Myocyte (in vitro differentiated cells): ENCODE measurements at places on chromosomes 2 and 18. TPM values are rescaled to one million over a fixed set of nuclear protein-coding genes. Genes with fewer than 3 reads are reported as not detected.

DNA sequence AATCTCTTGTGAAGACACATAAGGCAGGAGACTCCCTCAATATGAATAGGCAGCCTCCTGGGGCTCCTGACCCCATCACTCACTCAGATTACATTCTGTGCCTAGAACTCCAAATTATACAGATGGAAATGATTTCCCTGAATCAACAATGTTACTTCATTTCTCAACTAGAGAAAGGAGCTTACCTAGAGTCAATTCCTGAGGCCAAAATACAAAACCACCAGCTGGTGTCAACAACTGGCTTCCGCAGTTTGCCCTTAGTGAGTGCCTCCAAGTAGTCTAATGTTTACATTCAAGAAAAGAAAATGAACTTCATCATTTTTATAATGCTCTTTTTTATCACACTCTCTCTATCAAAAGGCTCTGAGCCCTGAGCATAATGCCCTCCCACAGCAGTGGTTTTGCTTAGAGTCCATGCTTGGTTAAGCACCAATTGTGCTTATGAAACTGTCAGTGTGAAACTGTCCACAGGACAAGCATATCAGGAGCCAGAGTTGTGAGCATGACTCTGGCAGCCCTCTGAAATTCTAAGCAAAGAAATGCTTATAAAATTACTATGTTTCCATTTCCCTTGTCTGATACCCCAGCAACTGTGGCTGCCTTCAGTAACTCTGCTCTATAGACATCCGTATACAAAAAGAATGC, 305.7 kb upstream of the PKDCC start:
- DNase-seq: no peak

The FOXI3 gene
- total RNA-seq: not detected in 2 replicates

- no peak for DNase-seq
Measured at GRCh38 chr2:33665039-33665438, 65.9 kb upstream of the FAM98A start.

- no peak for DNase-seq
Measured at GRCh38 chr2:35204881-35205280, 1150.7 kb upstream of the CRIM1 start.

The LIMS2 gene
- 6.9 and 8.8 TPM in 2 replicates for total RNA-seq

DNA sequence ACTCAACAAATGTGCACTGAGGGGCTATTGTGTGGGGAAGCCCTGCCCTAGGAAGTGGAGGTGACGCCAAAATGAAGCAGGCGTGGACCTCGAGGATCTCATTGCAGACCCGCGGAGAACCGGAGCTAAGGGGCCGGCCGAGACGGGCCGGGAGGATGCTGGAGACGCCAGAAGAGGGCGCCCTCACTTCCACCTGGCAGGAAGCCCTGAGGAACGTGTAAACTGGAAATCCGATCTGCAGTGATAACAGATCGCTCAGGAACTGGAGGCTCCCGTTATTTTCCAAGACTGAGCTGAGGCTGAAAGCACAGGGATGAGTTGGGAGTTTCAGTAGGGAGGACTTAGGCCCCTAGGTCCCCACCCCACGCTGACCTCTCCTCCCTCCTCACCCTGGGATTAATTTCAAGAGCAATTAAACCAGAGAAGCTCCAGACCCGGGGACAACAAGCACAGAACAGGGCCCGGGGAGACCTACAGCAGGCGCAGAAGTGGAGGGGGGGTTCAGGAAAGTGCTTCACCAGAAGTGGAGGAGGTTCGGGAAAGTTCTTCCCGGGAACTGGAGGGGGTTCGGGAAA, 7.7 kb upstream of the COL6A3 start:
- DNase-seq: peak; percentile 83

- DNase-seq: no peak
Measured at GRCh38 chr2:70496819-70497218, 56.8 kb downstream of the TGFA start.

- no peak for DNase-seq
Measured at GRCh38 chr18:74288041-74288440, 3.7 kb downstream of the CYB5A start.

The SKOR2 gene
- total RNA-seq: not detected in 2 replicates

The HRH4 gene
- total RNA-seq: 0.13 and 0.21 TPM in 2 replicates

The ZNF2 gene
- total RNA-seq: 9.4 and 9.6 TPM in 2 replicates

The SGO2 gene
- 3.1 and 7.9 TPM in 2 replicates for total RNA-seq

DNA sequence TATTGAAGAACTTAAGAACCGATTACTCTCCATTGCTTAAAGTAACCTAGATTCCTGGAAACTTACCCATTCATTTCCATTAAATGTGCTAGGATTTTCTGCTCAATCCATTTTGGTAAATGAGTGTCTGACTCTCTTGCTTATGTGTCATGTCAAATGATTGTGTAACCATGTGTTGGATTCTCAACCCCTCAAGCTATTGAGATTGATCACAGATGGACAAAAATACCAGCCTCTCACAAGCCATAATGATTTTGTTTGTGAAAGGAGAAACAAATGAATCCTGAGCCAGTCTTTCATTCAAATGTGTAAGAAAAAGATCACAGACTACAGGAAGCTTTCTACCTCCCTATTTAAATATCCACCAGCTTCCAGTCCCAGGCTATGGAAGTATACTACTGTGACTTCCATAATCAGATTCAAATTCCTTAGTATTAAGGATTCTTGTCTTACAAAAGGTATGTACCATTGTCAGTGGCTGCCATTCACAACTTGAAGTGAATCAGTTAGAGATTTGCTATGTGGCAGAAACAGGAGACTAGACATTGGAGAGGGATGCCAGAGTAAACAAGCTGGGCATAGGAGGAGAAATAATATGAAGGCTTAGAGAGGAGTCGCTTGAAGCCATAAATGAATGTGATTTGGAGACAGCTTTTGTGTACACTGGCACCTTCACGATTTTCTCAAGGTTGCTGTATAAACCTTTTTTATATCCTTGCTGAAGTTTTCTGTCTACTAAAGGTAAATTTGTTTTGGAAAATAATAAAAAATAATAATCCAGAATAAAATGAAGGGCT, 498.5 kb upstream of the SETBP1 start:
- no peak for DNase-seq

- no peak for DNase-seq
Measured at GRCh38 chr2:162636206-162636728, 202.3 kb downstream of the KCNH7 start.

The SPC25 gene
- total RNA-seq: 0.24 TPM in 1 of 2 replicates, not detected in the other

- DNase-seq: no peak
Measured at GRCh38 chr2:32773448-32773808, 145.6 kb downstream of the TTC27 start.

The DIPK1C gene
- total RNA-seq: not detected in 2 replicates

DNA sequence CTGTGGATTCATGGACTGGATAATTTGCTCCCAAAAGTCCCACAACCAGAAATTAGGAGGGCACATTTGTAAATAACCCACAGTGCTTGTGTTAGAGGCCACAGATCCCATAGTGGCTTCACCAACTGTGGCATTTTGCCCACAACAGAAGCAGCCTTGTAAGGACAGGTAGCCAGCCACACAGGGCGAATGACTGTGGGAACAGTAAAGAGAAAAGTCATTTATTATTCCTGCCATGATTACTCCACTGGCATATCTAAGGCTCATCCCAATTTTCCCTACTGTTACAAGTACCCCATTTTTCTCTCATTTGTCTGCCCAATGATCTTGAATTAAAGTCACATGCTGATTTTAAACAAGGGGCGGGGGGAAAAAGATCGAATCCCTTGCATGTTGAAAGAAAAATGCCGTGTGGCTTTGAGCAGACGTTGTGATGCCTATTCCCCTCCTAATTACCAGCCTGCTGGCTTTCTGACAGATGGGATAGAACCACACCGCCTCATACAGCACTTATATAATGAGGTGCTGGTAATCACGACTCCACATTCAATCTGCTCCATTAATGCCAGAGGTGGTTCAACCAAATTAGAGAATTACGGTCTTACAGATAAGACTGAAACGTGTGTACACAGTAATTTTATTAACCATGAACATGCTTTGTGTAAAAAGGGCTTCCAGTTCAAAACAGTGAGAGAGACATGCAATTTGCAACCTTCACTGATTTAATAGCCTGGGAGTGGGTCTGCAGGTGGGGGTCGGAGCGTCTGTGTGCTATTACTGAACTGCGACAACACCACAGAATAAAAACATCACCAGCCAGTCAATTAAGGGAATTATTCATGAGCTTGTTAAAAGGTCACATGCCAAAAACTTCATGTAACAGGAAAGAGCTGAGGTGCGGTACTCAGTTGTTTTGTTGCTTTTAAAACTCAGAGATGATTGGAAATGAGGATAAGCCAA, 196.0 kb downstream of the TMEM163 start:
- DNase-seq: no peak

DNA sequence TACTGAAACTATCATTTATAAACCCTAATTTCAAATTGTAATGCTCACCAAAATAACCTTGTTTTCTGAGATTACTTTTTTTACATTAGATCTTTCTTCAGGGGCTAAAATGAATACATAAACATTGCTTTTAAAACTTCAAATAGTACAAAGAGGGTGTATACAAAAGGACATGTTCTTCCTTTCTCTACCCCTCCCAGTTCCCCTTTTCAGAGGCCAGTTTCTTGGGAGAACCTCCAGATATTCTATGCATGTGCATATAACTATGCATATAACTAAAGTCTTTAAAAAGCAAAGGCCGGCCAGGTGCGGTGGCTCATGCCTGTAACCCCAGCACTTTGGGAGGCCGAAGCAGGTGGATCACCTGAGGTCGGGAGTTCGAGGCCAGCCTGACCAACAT, 10.6 kb upstream of the FAM117B start:
- DNase-seq: no peak
